Dermis blood vessel endothelial cell (primary cell): ENCODE measurements at places on chromosomes 16 and 17.

DNA sequence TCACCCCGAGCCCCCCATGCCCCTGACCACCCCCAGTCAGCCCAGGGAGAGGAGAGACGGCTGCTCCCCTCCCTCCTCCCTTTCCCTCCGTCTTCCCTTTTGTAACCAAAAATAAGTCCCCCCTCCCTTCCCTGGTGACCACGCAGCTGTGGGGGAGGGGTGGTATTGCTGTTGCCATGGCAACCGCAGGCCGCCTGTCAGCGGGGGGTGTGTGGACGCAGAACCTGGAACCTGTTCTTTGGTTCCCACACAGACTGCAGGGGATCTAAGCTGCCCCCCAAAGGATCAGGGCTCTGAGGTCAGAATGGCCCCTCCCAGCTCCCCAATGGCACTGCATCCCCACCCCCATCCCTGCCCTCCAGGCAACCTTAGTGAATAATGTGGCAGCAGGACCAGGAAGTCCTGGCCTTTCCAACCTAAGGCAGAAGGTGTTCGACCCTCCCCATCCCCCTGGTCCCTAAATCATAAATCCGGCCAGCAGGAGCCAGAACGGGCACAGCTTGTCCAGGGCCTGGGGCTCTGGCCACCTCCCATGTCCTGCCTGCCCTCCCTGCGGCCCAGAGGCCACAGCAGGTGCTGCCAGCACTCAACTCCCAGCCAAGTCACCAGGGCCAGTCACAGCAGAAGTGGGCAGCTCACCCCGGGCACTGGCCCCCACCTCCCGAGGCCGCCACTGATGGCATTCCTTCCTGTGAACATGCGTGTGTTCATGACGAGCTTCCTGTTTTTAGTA, 12.0 kb downstream of the CA4 start:
- DNase-seq, result peak; percentile 76

- DNase-seq, result peak; percentile 79
Observed at GRCh38 chr16:67666559-67667452, at the start of the genes C16orf86 and ENKD1. TSS of gene C16orf86 (plus strand) at chr16:67666814. CDS start at chr16:67666971, 157 bp downstream. TSS of gene ENKD1 (minus strand) at chr16:67666750. CDS start at chr16:67666442, 308 bp downstream.

GRCh38 chr16:2529961-2530628, 1.1 kb downstream of the CEMP1 start:
- no peak for DNase-seq

GRCh38 chr16:79379095-79379494, 221.4 kb downstream of the MAF start:
- no peak for DNase-seq
